BJ (cell line): ENCODE measurements at places on chromosomes 1 and 21. TPM values are rescaled to one million over a fixed set of nuclear protein-coding genes. Genes with fewer than 3 reads are reported as not detected.

DNA sequence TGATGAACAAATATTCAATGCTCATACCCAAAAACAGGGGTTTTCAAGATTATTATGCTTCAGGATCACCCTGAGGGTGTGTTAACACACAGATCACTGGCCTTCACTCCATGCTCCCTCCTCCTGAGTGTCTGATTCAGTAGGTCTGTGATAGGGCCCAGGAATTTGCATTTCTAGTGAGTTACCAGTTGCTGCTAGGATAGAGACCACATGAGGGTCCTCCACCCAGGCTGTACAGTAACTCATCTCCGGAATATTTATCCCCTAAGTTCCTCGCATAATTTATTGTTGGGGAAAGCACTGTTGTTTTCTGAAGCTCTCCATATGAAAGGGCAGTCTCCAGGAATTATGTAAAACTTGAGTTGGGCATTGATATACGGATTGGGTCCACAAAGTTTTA, 1106.6 kb upstream of the B3GALT2 start:
- no peak for DNase-seq

- DNase-seq: no peak
Observed at GRCh38 chr21:40512590-40512989, 334.4 kb downstream of the DSCAM start.

- DNase-seq: no peak
Observed at GRCh38 chr1:31984419-31985347, 29.0 kb upstream of the KHDRBS1 start.

DNA sequence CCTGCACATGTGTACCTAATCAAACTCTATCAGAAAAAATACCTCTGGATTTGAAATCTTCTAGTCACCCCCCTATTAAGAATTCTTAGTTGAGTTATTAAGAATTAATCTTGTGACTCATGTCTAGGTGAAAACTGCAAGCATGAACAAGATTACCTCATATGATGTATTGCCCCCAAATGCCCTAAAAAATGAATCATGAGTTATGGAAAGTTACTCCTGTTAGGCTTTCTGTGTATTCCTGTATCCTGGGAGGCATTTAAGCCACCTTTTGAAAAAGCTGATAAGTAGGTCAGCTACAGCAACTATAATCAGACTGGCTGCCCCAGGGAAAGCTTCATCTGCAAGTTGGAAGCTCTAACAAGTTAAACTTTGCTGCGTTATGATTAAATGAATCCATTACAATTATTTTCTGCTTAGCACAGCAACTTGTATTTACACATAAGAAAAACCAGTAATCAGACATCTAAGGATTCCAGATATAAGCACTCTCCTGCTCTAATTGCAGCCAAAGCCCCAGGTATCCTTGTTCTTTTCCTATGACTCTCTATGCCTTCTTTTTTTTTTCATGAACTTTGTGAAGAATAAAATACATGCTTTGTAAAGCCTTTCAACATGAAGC, 147.7 kb downstream of the NTPCR start:
- no peak for DNase-seq

- no peak for DNase-seq
Observed at GRCh38 chr1:86156566-86157455, at the start of gene COL24A1. TSS of gene COL24A1 (minus strand) at chr1:86156772. CDS start at chr1:86156396, 376 bp downstream.

GRCh38 chr1:6253380-6253779, 7.5 kb downstream of the GPR153 start:
- DNase-seq: no peak

- DNase-seq: no peak
Observed at GRCh38 chr1:228009828-228010775, 3.3 kb downstream of the WNT3A start.

- DNase-seq: no peak
Observed at GRCh38 chr21:36431252-36431651, 46.1 kb downstream of the CHAF1B start.

The ATAD3C gene
- 0.06 and 0.20 TPM in 2 replicates for polyA plus RNA-seq

The DFFA gene
- 33.2 and 33.8 TPM in 2 replicates for polyA plus RNA-seq

The ACOT11 gene
- polyA plus RNA-seq: 1.5 and 2.4 TPM in 2 replicates

The PTBP2 gene
- polyA plus RNA-seq: 5.7 and 9.5 TPM in 2 replicates

The RHOU gene
- 0.42 and 0.63 TPM in 2 replicates for polyA plus RNA-seq

The RPAP2 gene
- 4.0 and 11.7 TPM in 2 replicates for polyA plus RNA-seq
